Naive thymus-derived CD8-positive, alpha-beta T cell (primary cell): ENCODE measurements at places on chromosomes 6 and 20. TPM values are rescaled to one million over a fixed set of nuclear protein-coding genes. Genes with fewer than 3 reads are reported as not detected.

DNA sequence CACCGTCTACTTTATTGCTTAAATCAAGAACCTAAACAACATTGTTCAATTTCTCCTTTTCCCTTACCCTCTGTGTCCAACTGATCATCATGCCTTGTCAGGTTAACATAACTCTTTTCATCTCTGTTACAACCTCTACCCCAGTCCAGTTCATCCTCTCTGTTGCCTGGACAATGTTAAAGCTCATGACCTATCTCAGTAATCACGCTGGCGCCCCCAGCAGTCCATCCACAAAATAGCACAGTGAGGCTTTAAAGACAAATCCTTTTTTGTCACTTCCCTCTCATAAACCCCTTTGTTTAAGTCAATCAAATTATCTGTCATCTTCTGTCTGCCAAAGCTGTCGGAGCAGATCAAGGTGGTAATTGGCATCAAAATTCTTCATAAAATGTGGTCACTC, 140.1 kb downstream of the QKI start:
- H3K27ac ChIP-seq = no peak overlapping the region
- no peaks in the 10 kb centered on the region for H3K27me3 ChIP-seq
- H3K4me1 ChIP-seq = peaks cover 11% of the 10 kb centered on the region
- DNase-seq = peak; percentile 47

- DNase-seq = no peak
- H3K36me3 ChIP-seq = peaks cover under 1% of the 10 kb centered on the region
- no peaks in the 10 kb centered on the region for H3K4me1 ChIP-seq
- no peak overlapping the region for H3K4me3 ChIP-seq
Measured at GRCh38 chr20:19026121-19026878, 186.1 kb upstream of the SLC24A3 start.

PNPLA1 gene
- not detected for total RNA-seq

DNA sequence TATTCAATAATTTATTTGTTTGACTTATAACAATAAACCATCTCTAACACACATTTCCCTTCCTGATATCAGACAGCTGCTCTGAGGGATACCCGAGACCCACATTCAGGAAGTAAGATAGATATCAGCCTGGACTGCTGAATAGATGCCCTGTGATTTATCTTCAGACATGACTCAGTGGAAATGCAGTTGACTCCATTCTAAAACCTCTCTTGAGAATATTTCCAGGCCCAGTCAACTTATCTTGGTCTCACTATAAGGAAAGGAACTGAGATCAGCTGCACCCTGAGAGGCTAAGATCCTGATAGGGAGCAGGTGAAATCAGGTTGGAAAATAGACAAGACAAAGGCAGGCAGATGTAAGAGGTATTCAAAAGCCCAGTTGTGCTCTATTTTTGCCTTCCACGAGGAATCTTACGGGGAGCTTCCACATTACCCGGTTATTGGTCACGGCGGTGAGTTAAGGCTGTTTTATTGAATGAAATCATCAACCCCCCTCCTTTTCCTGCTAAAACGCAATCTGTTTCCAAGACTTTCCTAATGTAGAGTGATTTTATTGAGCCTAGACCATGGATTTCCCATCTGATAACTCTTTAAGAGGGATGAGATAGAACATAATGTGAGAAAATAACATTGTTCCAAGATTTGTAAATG, 25.5 kb downstream of the C6orf15 start:
- H3K27ac ChIP-seq = no peak overlapping the region
- no peaks in the 10 kb centered on the region for H3K36me3 ChIP-seq
- H3K4me1 ChIP-seq = peaks cover 11% of the 10 kb centered on the region
- no peaks in the 10 kb centered on the region for H3K27me3 ChIP-seq
- no peak for DNase-seq

- no peak overlapping the region for H3K27ac ChIP-seq
- no peaks in the 10 kb centered on the region for H3K36me3 ChIP-seq
- DNase-seq = no peak
Measured at GRCh38 chr6:44609051-44609612, 221.6 kb downstream of the CDC5L start.

DNA sequence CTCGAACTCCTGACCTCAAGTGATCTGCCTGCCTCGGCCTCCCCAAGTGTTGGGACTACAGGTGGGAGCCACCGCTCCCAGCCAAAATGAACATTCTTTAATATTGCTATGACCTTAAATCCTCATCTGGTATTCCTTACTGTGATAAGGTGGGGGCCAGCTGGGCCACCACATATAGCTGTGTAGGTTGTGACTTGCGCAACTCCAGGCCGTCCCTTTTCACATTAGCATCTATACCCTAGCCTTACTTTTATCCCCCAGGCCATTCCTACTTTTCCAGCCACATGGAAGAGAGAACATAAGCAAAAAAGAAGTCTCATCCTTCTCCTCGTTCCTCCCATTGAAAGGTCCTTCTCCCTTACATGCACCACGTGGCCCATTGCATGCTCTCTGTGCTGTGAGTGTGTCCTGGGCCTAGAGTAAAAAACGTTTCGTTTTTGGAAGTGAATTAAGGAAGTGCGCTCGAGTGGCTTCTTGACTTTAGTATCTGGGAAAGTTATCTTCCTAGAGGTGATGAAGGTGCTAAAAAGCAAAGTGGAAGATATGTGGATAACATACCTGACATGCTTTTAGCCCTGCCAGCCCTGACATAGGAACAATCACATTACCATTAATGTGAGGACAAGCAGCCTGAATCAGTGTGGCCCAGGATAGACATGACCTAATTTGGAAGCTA, 56.8 kb upstream of the KIF13A start:
- no peaks in the 10 kb centered on the region for H3K4me1 ChIP-seq
- no peak overlapping the region for H3K27ac ChIP-seq
- H3K27me3 ChIP-seq = no peaks in the 10 kb centered on the region
- DNase-seq = no peak
- no peaks in the 10 kb centered on the region for H3K36me3 ChIP-seq

SNX5 gene
- 68.2 TPM for total RNA-seq

- DNase-seq = no peak
- no peaks in the 10 kb centered on the region for H3K36me3 ChIP-seq
- no peak overlapping the region for H3K4me3 ChIP-seq
- H3K27me3 ChIP-seq = peaks cover 29% of the 10 kb centered on the region
- no peaks in the 10 kb centered on the region for H3K4me1 ChIP-seq
- no peak overlapping the region for H3K27ac ChIP-seq
Measured at GRCh38 chr6:25655723-25656122, 3.7 kb downstream of the SCGN start.

GRCh38 chr6:70198785-70199184, 104.1 kb downstream of the COL9A1 start:
- no peaks in the 10 kb centered on the region for H3K36me3 ChIP-seq
- H3K4me1 ChIP-seq = no peaks in the 10 kb centered on the region
- no peak overlapping the region for H3K27ac ChIP-seq
- H3K4me3 ChIP-seq = no peak overlapping the region
- DNase-seq = no peak

DNA sequence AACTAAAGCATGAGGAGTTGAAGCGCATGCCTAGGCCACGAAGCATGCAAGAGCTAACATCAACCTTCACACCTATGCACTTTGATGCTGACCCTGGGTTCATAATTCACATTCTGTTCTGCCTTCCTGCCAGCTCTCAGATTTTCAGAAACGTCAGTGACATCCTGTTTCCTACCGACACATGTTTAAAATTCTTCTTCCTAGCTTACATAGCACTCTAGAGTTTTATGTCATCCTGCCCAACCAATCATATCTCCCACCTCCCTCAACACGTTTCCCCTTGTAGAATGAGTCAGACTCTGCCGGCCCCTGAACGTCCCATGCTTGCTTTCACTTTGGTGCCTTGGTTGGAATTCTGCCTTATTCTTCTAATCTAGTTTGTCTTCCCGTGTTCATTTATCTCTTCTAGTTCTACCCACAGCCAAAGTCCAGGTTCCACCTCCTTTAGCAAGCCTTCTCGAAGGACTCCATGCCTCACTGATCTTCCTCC, 97.2 kb upstream of the MAP7 start:
- H3K4me3 ChIP-seq = no peak overlapping the region
- no peaks in the 10 kb centered on the region for H3K4me1 ChIP-seq
- DNase-seq = no peak
- no peak overlapping the region for H3K27ac ChIP-seq

DEFB125 gene
- not detected for total RNA-seq

TFAP2D gene
- not detected for total RNA-seq

HDAC2 gene
- total RNA-seq = 64.9 TPM

DNA sequence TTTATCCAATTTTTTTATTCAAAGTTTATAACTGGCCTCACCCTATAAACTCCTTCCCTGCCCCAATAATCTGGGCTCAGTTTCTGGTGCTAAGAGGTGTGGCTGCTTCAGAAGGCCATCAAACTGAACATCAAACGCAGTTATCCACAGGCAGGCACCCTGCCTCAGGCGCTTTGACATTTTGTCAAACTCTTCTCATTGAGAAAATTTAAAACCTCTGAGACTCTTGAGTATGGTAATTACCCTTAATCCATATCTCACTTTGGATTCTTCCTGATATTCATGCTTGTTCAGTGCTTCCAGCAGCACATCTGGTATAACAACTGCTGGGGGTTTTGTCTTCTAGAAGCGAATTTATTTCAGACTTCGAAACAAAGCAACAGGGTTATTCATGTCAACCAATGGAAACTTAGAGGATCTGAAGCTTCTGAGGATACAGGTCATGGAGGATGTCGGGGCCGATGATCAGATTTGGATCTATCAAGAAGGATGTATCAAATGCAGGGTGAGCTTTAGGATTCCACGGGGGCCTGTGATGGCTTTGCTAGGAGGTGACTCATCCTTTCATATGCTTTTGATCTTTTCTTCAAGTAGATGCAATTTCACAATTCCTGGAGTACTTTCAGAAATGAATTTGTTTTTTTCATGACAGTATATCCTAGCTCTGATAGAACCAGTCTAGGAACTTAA, 68.2 kb downstream of the RTN4IP1 start:
- H3K4me1 ChIP-seq = peaks cover 1% of the 10 kb centered on the region
- H3K4me3 ChIP-seq = no peak overlapping the region
- H3K36me3 ChIP-seq = peaks cover 13% of the 10 kb centered on the region

DNA sequence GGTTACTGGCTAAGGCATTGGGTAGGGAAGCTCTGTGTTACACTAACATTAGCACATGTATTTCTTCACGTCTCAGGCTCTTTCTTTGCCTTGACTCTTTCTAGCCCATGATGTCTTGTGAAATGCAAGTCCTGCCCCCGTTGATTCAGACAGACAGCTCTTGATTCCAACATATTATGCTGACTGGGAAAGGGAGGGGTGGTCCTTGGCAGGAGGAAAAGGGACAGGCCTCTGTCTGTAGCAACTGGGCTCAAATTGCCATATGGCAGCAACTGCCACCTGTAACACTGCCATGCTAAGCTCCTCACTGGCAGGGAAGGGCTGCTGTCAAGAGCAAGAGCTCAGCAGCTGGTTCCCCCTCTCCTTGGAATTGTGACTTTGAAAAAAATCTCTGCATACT, 5.7 kb upstream of the KCNK15 start:
- H3K27me3 ChIP-seq = peaks cover 11% of the 10 kb centered on the region
- no peak overlapping the region for H3K27ac ChIP-seq
- H3K4me1 ChIP-seq = peaks cover 9% of the 10 kb centered on the region
- no peak for DNase-seq
- H3K36me3 ChIP-seq = no peaks in the 10 kb centered on the region

- no peak overlapping the region for H3K27ac ChIP-seq
- H3K36me3 ChIP-seq = no peaks in the 10 kb centered on the region
- DNase-seq = no peak
Measured at GRCh38 chr6:113505084-113505699, 352.0 kb upstream of the MARCKS start.

DNA sequence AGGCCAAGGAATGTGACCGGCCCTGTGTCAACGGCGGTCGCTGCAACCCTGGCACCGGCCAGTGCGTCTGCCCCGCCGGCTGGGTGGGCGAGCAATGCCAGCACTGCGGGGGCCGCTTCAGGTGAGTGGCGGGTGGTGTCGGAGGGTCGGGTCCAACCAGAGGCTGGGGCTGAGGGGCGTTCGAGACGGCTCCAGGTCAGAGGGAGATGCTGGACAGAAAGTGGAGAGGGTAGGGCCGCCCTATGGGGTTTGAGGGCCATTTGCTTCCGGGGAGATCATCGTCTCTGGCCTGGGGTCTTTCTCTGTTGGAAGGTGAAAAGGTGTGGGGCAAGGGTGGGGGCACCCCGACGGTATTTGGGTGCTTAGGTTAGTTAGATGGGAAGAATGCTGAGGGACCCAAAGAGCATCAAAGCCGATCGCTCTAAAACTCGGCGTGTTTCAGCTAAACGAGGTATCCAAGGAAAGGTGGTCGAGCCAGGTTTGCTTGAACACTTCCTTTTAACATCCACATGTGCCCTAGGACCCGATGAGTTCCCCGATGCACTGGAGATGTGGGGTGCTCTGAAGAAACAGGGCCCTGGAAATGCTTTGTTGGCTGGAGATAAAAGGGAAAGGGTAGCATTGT, 691 bp downstream of the ATRN start:
- H3K27ac ChIP-seq = peak overlapping the region; percentile 64
- peaks cover 33% of the 10 kb centered on the region for H3K4me1 ChIP-seq
- H3K27me3 ChIP-seq = no peaks in the 10 kb centered on the region
- H3K4me3 ChIP-seq = peak overlapping the region; percentile 94
- no peaks in the 10 kb centered on the region for H3K36me3 ChIP-seq

DNA sequence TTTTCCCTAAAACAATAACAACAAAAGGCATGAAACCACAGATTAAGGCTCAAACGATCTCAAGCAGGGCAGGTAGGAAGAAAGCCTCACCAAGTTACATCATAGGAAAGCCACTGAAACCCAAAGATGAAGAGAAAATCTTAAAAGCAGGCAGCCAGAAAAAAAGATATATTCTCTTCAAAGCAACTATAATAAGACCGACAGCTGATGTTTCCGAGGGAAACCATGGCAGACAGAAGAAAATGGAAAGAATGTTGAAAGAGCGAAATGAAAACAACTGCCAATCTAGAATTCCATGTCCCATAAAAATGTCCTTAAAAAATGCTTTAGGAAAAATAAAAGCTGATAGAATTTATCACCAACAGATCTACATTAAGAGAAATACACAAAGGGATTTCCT, 161.5 kb upstream of the THBS2 start:
- no peak for DNase-seq
- H3K4me1 ChIP-seq = no peaks in the 10 kb centered on the region
- no peak overlapping the region for H3K27ac ChIP-seq
- no peak overlapping the region for H3K4me3 ChIP-seq
- peaks cover 8% of the 10 kb centered on the region for H3K27me3 ChIP-seq
- H3K36me3 ChIP-seq = no peaks in the 10 kb centered on the region

DNA sequence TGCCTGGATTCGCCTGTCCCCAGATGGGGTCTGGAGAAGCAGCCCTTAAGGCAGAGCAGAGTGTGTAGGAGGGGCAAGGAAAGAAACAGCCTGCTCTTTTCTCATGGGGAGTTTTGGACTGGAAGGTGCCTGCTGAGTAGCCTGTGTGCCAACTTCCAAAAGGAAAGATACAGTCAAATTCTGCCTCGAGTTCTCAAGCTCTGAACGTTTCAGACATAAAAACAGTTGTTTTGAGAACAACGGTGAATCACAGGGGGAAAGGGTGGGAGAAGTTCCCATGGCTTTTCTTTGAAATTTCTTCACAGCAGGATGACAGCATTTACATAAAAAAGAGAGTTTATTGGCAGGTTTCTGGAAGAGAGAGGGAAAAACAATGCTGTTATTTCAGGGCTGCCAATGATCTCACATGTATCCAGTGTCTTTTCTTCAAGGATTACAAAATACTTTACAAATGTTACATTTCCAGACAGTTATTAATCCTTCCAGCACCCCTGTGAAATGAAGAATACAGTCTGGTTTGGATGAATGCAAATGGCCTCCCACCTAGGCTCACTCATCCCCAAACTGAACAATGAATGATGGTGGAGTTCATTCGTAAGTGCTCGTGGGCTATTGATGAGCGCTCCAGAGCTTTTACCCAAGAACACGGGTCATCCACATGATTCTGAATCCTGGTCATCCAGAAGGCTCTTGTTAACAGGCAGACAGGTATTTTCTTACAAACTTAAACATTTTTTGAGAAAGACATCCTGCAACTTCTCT, 33.8 kb upstream of the ECI2 start:
- H3K36me3 ChIP-seq = peaks cover 4% of the 10 kb centered on the region
- no peak overlapping the region for H3K4me3 ChIP-seq
- DNase-seq = no peak
- H3K4me1 ChIP-seq = no peaks in the 10 kb centered on the region
- no peaks in the 10 kb centered on the region for H3K27me3 ChIP-seq

RUNX2 gene
- 36.7 TPM for total RNA-seq

VWA7 gene
- total RNA-seq = 0.52 TPM
